Stimulated activated CD8-positive, alpha-beta memory T cell treated with anti-CD3 and anti-CD28 coated beads, Interleukin-4, amount 100 ng/mL, for 1 hour (primary cell): ENCODE measurements at places on chromosomes 13 and 19.

GRCh38 chr13:110698689-110699088 lies 7.2 kb downstream of the CARS2 start:
- no peak for DNase-seq

DNA sequence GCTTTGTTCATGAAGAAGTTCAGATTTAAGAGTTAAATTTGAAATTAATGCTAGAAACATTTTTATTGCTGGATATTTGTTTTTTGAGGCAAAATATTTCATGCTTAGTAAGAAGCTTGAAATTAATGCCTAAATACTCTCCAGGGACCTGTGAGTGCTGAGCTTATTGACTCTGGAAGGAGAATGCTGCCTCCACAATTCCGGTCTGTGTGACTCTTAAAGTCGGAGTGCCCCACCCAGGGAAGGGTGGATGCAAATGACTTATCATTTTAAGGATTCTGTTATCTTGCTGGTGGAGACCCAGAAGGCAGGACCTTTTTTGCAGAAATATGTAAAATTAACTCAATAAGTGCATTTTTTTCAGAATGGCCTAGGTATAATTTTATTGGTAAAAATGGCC lies 143.8 kb upstream of the RXFP2 start:
- no peak for DNase-seq

DNA sequence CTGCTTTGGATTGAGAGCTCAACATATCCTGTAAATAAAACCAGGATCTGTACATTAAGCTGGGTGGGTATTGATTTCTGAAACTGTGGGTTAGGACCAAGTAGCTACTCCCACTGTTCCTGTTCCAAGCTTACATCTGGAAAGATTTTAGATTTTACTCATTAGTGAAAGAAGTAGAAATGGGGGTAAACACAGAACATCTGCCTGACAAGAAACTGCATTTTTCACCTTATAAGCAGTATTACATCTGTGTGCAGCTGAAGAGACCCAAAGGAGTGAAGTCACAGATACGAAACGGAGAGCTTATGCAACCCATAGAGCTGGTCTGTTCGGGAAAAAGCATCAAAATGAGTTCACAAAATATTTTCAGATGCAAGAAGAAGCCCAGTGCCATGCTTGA lies 235.2 kb downstream of the SLITRK5 start:
- DNase-seq, result no peak

GRCh38 chr13:41312176-41312500 lies 1.1 kb downstream of the NAA16 start:
- DNase-seq, result no peak

GRCh38 chr13:75480671-75481175 lies 1.2 kb downstream of the TBC1D4 start:
- no peak for DNase-seq

DNA sequence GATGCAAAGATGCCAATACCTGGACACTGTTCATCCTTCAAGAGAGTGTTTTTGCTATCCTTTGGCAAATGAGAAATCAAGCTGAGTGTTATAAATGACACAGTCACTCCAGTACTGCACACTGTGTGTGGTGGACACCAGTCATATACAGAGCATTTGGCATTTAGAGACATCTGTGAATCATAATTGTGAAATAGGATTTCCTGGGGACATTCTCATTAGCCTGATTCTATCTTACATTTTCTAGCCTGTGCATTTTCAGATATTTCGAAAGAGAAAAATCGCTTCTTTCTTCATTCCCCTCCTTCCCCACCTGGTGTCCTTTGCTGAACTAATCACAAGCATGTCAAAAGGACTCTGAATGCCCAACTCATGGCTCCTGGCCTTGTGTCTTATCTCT lies 781.0 kb upstream of the ARGLU1 start:
- DNase-seq, result no peak

DNA sequence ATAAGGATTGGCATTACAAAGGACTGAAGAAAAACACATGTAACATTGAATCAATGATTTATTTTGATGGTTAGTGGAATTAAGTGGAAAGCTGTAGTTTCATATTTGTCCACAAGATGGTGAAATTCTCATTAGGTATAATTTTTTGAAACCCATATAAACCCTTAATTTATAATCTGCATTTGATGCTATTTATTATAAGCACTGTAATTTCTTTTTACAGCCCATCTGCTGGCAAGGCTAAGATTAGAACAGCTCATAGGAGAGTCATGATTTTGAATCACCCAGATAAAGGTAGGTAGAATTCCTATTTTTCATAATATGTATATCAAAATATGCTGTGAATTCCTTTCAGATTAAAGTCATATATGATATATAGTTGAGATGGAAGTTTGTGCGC lies 62.2 kb downstream of the DNAJC15 start:
- no peak for DNase-seq

GRCh38 chr13:50055454-50055853 lies 40.2 kb downstream of the KCNRG start:
- DNase-seq, result no peak
